Stimulated activated CD8-positive, alpha-beta memory T cell treated with anti-CD3 and anti-CD28 coated beads, Interleukin-2, amount 100 ng/mL, for 1 hour (primary cell): ENCODE measurements at places on chromosomes 5 and 9.

- no peak for DNase-seq
Observed at GRCh38 chr5:16057277-16057676, 122.3 kb downstream of the MARCHF11 start.

DNA sequence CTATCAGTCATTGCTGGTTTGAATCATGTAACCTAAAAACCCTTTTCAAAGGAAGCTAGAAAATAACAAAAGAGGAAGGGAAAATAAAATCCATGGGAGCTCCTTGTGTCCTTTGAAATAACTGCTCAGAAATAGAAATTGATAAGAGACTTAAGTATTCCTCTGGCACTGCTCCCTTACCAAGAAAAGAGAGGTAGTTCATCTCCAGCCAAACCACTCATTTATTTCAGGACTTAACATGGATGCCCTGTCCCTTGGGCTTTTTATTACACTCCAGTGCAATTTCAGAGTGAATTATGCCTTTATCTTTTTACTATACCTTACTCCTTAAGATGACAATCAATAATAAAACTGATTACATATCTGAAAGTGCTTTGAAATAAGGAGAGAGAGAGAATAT is 61.0 kb downstream of the MUSK start:
- DNase-seq, result no peak

- no peak for DNase-seq
Observed at GRCh38 chr5:75681125-75681830, 36.0 kb downstream of the POC5 start.

DNA sequence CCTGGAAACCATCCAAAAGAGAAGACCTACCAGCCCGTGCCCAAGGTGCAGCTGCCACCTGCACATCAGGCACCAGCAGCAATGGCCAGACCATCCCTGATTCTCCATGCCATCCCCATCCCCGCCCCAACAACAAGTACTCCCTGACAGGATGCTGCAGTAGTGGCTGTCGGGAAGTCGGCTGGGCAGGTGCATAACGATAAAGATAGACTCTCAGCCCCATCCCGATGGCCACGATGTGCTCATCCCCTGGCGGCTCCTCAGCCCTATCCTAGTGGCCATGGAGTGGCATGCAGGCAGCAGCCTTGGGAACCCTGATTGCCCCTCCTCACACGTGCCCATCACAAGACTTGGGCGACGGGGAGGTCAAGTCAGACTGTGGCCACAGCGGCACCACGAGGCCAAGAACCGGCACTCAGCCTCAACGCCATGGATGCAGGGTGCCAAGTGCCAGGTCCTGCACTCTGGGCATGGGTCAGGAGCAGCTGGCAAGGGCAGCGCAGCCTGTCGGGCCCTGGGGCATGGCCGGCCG is 368.8 kb upstream of the SPATA31A5 start:
- DNase-seq, result no peak

- DNase-seq, result no peak
Observed at GRCh38 chr9:113465599-113466140, 2.1 kb downstream of the RGS3 start.

DNA sequence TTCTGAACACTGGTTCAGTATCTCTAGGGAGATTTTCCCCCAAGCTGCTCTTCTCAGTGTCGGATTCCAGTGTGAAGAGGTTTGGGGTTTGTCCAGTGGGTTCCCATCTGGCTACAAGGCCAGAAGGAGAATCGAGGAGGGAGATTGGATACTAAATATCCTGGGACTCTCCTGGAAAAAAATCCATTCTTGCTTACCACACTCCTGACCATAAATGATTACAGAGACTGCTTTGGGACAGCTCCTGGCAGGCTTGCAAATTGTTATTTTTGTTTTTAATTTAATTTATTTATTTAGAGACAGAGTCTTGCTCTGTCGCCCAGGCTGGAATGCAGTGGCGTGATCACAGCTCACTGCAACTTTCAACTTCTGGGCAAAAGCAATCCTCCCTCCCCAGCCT is 4.7 kb upstream of the SUSD1 start:
- no peak for DNase-seq

GRCh38 chr5:76527685-76528161 is 95.5 kb downstream of the F2RL2 start:
- DNase-seq, result no peak

GRCh38 chr5:123605822-123606221 is 93.8 kb downstream of the CSNK1G3 start:
- no peak for DNase-seq

- no peak for DNase-seq
Observed at GRCh38 chr9:22100626-22101025, 91.5 kb upstream of the CDKN2B start.

DNA sequence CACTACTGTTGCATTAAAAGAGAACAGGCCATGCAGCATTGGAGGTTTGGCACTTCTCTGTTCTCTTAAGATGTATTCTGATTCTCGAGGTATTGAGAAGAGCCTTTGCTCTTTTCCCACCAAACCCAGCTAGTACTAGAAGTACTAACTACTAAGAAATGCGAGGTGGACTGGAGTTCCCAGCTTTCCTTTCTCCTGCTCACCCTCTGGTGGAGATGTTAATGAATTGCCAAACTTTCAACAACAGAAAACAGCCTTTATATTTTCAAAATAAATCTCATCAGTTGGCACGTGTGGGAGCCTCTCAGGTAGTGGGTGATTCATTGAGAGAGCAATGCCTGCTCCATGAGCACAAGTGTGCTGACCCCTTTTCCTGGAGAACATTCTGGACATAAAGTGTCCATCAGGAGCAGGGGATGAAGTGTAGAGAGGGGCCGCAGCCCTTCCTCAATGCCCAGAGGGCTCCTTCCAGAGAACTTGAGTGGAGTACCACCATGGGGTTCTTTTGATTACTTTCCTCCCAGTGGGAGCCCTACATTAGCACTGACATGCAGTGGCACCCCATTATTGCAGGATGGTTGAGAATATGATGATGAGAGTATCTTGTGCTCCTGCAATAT is 45.7 kb downstream of the TMEM174 start:
- DNase-seq, result no peak

- no peak for DNase-seq
Observed at GRCh38 chr9:130043654-130044623, 950 bp upstream of the FNBP1 start.

DNA sequence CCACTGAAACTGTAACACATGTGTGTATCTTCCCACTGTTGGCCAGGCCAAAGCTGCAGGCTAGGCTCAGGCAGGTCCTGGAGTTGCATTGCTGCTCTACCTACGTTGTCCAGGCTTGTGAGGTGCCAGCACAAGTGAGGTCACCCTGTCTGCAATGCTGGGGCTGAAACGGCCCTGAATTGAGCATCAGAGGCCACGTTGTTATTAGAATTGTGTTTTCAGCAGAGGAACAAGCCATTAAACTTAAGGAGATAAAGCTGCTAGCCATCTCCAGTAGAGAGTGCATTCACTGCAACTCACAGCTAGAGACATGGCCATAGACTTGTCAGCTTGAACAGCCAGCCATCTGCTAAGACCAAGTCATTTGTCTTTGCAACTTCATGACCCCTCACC is 191.8 kb downstream of the SEMA6A start:
- no peak for DNase-seq

GRCh38 chr9:111095441-111095840 is 57.2 kb upstream of the LPAR1 start:
- no peak for DNase-seq

GRCh38 chr5:82447913-82448312 is 169.8 kb upstream of the RPS23 start:
- DNase-seq, result no peak

DNA sequence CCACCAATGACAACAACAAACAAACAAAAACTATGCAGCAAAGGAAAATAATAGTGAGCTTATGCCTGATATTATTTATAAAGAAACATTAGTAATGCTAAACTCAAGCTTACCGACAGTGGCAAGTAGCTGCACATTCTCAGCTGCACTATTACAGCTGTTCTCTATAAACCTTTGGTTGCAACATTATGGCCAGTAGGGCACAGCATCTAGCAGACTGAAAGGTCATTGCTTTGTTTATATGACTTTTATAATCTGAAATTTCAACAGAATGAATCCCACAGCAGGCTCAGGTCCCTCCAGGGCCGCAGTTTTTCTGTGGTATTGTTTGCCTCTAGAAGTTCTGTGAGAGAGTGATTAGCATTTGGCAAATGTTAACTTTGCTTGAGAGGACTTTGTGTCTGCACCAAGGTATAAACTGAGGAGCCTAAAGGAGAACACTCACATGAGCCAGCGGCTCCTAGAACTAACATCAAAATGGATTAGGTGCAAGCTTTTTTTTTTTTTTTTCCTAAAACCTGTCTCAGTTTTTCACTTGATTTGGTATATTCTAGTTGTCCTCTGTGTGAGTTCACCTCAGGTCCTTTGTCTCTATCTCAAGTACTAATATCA is 58.3 kb downstream of the IZUMO3 start:
- no peak for DNase-seq

DNA sequence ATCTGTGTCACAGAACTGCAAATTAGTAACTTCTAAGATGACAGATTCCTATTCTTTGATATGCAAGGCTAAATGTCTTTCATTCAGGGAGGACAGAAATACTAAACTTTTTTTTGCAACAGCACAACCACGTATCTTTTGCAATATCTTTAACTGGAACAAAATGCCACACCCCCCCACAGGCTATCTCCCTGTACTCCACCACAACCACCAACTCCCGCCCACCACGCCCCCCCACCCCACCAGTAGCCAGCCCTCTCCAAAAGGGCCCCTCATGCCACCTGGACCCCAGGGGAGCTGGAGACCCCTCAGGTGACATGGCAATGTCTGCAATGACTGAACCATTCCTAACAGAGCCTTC is 131.8 kb downstream of the ROR2 start:
- DNase-seq, result no peak

DNA sequence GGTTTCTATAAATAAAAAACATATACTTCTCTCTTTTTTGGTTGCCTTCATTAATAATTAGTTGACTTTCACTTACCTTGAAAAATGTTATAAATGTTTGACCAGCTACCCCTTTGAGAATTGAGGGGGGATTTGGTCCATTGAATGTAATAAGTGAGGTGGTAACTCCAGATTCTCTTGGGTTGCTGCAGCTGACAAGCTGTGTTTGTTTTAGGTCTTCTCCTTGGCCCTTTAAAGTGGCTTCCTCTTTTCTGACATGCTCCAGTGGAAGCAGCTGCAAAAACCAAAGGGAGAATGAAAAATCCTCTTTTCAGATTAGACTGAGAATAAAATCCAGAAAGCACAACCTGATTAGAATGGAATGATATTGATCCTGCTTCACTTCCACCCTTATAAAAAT is 410.5 kb downstream of the TMEM38B start:
- no peak for DNase-seq

DNA sequence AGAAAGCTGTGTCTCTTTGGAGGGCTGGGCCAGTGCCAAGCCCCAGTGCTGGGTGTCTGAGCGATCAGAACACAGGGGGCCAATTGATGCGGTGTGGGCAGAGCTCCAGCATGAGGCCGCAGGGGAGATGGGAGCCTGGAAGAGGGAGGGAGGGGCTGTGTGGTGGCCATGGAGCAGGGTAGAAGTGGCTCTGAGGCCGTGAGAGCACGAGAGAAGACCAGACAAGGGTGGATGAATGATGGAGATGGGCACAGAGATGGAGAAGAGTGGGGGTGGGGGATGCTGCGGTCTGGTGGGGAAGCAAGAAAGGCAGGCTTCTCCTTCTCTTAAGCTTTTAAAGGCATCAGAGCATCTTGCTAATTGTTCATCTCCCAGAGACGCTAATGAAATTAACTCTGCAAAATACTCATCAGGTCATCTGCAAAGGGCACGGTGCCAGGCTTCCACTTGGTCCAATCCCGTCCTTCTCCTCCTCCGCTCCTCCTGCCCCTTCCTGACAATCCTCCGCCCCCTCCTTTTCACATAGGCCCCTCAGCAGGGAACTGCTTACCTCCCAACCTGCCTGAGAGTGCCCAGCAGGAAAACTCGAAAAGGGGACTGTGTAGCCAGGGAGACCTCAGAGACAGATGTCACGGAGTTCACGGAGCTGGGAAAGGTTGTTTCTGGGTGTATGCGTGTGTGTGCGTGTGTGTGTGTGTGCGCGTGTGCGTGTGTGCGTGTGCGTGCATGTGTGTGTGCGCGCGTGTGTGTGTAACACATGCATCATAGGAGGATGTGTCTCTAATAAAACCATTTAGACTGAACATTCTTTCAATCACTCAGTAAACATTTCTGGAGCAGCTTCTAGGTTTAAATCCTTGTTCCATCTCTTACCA is 7.1 kb upstream of the UNC5A start:
- no peak for DNase-seq

DNA sequence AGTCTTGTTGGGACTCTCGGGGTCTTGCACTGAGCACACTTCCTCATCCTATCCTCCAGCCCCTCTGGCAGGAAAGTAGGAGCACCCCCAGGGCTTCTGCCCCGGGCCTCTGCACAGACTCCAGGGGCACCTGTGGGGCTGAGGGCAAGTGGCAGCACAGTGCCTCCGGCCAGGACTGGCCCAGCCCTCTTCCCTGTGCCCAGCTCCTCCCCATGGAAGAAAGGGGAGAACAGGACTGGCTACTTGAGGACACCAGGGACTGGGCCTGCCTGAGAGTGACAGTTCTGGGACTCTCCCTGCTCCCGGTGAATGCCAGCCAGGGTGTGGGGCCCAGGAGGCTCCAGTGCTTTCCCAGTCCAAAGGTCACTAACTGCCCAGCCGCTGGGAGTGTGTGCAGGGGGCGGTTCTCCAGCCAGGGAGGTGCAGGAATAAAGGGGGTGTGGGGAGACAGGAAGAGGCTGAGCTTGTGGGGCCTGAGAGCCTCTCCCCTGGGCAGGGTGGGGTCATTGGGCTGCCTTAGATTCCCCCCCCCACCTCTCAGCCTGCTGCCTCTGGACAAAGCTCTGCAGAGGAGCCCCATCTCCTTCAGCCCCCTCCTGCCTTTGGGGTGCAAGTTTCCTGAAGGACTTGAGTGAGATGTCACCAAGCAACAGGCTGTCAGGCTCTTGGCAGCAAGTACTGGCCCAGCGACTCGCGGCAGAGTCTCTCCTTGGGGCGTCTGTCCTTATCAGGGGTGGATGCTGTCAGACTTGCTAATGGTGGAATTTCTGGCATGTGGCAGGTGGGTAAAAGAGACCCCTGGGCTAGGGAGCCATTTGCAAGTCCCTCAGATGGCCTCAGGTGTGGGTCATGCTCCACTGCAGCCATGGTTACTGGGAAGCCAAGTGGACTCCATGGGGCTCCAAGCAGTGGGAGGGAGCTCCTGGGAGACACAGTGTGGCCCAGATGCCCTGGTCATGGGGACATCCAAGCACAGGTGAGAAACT is 19.1 kb upstream of the JADE2 start:
- DNase-seq, result no peak

- no peak for DNase-seq
Observed at GRCh38 chr9:2913026-2913425, 69.1 kb upstream of the PUM3 start.
